ENCODE measurements at places on chromosomes 16 and 17. TPM values are rescaled to one million over a fixed set of nuclear protein-coding genes. Genes with fewer than 3 reads are reported as not detected.

The CCL15 gene
- not detected for total RNA-seq

The USP32 gene
- total RNA-seq: 44.0 TPM

The RAMP2 gene
- 49.7 TPM for total RNA-seq

The ACSM2A gene
- not detected for total RNA-seq

The TMEM100 gene
- 18.3 TPM for total RNA-seq

The EPOP gene
- 1.4 TPM for total RNA-seq

The LCMT1 gene
- 39.2 TPM for total RNA-seq

The KRTAP1-1 gene
- not detected for total RNA-seq

The CA7 gene
- total RNA-seq: not detected

The STX1B gene
- total RNA-seq: 1.1 TPM

The TADA2A gene
- total RNA-seq: 18.9 TPM

The IGF2BP1 gene
- 0.03 TPM for total RNA-seq
